ENCODE measurements at places on chromosomes 2 and 18.

- DNase-seq = no peak
Observed at GRCh38 chr18:78777992-78778391, 201.6 kb upstream of the SALL3 start.

- DNase-seq = no peak
Observed at GRCh38 chr2:234985608-234986245, 33.9 kb downstream of the SH3BP4 start.

GRCh38 chr18:13809043-13809430, 14.9 kb upstream of the MC5R start:
- DNase-seq = no peak

- DNase-seq = no peak
Observed at GRCh38 chr2:33509908-33510585, 33.6 kb downstream of the RASGRP3 start.

DNA sequence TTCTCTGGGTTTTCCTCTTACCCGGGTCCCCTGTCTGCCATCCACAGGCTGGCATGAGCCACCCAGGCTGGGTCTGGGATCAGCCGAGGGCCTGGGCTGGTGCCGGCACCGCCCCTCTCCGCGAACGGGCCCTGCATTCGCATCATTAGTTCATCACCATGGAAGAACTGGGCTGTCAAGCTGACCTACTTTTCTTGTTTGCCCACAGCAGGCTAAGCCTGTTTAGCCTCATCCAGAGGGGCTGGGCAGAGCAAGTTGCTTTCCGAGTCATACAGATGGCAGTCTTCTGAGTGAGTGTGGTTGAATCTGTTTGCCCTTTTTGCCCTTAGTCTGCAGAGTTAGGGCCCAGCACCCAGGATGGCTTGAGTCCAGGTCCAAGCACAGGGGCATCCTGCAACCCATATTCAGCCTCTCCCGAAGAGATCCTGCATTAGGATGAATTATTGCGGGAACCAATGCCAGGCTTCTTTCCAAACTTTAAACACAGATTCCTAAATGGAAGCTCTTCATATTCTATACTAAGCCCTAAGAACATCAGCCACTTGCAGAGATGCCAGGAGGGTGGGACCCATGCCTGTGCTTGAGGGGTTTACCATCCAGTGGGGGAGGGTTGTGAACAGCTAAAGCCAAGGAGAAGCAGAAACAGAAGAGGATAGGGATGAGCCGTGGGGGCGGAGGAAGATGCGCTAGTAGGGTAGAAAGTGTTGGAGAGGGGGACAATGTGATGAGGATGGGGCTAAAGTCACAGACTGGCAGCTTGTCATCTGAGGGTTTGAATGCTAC, 68.0 kb downstream of the NPAS2 start:
- DNase-seq = no peak

GRCh38 chr18:76923485-76924085, 101.2 kb downstream of the ZNF236 start:
- DNase-seq = no peak
